ENCODE measurements at places on chromosomes 5 and 9.

GRCh38 chr9:136059851-136060670, 35.0 kb downstream of the NACC2 start:
- DNase-seq = no peak

DNA sequence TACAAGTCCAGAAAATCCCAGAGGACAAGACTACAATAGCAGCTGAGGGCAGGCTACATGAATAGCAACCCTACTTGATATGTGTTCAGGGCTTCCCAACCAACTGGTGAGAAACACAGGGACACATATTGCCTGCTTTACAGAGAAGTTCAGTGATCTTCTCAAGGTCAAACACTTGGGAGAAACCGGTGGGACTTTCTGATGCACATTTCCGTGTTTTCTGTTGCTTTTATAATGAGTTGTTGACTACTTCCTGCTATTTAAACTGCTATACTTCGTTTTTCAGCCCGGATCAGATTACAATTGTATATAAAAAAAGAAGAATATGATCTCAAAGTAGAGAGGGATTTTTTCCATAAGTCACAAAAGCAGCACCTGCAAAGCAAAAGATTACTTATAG, 175.1 kb downstream of the SNX18 start:
- no peak for DNase-seq

- DNase-seq = no peak
Observed at GRCh38 chr5:72117307-72117706, 10.0 kb downstream of the MAP1B start.

DNA sequence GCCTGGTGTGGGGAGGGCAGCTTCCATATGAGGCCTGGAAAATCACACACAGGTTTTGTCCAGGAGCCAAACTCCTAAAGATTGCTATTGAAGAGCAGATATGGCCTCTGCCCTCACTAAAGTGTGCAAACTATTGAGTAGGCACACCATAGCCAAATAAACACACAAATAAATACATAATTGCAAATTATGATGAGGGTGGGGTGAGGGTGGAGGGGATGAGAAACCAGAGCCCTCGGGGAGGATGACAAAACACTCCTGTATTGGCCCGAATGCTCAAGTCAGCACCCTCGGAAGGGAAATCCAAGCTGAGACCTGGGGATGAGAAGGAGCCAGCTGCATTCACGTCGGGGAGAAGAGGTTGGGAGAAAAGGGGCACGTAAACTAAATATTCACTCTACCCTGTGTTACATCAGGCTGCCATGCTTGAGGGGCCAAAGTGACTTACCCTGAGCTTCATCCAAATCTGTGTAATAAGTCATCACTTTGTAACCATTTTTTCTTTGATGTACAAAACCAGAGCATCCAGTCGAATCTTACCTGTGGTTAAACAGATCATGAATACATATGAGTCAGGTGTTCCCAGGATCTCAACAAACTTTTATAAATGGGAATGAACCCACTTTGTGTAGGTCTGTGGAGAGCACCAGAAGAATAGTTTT, 73.9 kb upstream of the PCSK1 start:
- no peak for DNase-seq

DNA sequence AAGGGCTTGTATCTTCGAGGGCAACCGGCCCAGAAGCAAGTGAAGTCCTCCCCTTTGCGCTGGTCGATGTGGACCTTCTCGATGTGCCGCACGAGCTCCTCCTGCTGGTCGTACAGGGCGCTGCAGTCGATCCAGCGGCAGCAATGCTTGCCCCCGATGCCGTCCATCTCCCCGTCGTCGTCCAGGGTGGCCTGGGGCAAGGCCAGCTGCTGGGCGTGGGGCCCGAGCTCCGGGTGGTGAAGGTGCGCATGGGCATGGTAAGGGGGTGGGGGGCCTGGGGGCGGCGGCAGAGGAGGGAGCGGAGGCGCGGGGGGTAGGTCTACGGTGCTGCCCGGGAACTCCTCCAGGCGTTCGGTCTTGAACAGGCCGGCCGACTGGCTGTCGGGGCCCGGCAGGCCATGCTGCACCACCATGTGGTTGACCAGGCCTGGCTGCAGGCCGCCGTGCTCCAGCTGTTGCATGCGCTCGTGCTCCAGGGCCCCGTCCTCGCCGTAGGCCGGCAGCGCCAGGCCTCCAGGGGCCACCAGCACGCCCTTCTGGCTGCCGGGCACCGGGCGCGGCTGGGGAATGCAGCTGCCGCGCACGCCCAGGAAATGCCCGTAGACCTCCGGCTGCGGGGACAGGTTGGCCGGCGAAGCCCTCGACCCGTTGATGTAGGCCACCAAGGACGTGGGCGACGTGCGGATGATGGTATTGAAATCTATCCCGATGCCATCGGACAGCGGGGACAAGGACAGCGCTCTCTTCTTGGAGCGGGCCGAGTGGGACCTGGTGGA, 181.8 kb downstream of the GLIS3 start:
- peak; percentile 4 for DNase-seq

GRCh38 chr9:88984543-88984883, 6.8 kb upstream of the S1PR3 start:
- no peak for DNase-seq

GRCh38 chr5:108312258-108312657, 69.6 kb downstream of the FBXL17 start:
- no peak for DNase-seq

DNA sequence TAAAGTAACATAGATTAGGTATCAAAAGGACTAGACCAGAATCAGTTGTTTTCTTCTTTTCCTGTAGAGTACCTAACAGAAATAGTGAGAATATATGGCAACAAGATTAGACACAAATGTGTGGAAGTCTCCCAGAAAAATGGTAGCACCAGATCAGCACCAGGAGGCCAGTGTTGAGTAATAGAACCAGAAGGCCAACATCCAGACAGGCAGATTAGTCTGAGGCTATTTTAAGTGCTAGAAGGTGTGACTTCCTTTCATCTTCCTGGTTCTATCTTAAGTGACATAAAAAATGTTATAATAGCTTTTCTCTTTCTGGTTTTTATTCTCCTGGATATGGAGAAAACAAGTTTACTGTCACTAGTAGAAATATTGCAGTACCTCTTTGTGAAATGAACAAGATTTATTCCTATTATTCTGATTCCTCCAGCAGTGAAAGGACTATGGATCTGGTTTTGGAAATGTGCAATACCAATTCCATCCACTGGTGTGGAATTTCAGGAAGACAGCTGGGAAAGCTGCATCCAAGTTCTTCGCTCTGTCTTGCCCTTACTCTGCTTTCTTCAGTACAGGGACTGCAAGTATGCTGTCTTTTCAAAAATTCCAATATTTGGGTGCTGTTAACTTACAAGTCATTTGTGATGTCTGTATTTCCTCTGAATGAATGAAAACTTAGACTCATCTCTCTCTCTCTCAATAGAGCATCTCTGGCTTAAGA, 39.1 kb downstream of the SHLD3 start:
- no peak for DNase-seq

DNA sequence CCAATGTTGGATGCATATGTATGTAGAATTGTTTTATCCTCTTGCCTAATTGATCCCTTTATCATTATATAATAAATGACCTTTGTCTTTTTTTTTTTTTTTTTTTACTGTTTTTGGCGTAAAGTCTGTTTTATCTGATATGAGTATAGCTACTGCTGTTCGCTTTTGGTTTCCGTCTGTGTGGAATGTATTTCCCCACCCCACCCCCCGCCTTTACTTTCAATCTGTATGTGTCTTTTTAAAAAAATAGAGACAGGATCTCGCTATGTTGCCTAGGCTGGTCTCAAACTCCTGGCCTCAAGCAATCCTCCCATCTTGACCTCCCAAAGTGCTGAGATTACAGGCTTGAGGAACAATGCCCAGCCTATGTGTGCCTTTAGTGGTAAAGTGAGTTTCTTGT, 11.3 kb downstream of the AHRR start:
- no peak for DNase-seq

GRCh38 chr5:43316421-43316820, 3.2 kb upstream of the HMGCS1 start:
- no peak for DNase-seq

GRCh38 chr5:36382890-36383289, 81.2 kb upstream of the RANBP3L start:
- no peak for DNase-seq

All from neural crest cell (in vitro differentiated cells).